ENCODE measurements at places on chromosomes 2 and 18.

- DNase-seq: no peak
Observed at GRCh38 chr2:26251893-26252292, 7.2 kb downstream of the HADHB start.

- no peak for DNase-seq
Observed at GRCh38 chr2:240645346-240645745, 20.1 kb downstream of the GPR35 start.

GRCh38 chr2:110105608-110106467 is 9.8 kb downstream of the MALL start:
- DNase-seq: no peak

DNA sequence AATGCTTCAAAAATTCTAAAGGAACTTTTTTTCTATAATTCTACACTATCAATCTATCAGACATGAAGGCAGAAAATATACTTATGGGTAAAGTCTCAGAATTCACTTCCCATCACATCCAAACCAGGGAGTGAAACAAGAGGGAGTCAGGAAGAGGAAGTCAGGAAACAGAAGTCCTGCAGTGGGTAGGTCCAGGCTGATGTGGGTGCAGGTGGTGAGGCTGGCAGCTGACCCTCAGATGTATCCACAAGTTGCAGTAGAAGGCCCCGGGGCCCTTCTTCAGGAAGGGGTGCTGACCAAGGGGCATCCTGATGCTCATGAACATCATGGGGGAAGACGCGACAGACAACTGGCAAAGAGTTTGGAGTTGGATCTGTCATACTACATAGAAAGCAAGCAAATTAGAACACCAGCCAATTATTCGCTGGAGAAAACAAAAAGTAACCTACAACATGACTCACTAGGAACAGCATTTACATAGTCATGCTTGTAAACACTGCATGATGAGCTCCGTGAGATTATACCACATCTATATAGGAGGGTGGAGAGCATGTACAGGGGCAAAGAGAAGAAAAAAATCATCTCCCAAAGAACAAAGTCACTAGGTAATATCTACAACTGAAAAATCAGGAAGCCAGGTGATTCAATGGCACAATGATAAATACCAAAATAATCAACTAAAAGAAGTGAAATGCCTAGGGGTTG is 4.2 kb downstream of the UXS1 start:
- DNase-seq: no peak

DNA sequence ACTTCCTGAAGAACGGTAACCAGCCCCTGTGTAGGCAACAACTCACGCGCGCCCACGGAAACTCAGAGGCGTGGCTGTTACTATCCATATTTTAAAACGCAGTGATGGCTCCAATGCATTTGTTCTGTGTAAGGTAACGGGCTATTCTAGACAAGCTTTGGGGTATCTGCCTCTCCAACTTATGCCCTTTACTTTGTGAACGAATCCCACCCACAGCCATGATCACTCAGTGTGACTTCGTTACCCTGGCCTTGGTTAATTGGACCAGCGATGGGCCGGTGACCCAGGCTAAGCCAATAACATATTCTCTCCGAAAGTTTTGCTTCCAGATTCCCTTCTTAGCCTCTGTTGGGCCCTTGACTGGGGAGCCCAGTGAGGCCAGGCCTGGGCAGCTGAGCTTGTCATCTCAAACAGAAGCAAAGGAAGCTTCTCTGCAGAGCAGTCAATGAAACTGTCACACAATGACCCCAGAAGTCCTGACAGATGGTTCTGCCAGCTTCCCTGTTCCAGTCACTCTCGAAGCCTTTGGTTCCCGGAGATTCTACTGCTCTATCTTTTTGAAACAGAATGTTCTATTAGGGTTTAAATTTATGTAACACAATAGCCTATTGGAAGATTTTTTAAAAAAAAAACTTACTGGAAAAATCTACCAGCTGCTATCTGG is 30.7 kb upstream of the ROCK2 start:
- DNase-seq: no peak

DNA sequence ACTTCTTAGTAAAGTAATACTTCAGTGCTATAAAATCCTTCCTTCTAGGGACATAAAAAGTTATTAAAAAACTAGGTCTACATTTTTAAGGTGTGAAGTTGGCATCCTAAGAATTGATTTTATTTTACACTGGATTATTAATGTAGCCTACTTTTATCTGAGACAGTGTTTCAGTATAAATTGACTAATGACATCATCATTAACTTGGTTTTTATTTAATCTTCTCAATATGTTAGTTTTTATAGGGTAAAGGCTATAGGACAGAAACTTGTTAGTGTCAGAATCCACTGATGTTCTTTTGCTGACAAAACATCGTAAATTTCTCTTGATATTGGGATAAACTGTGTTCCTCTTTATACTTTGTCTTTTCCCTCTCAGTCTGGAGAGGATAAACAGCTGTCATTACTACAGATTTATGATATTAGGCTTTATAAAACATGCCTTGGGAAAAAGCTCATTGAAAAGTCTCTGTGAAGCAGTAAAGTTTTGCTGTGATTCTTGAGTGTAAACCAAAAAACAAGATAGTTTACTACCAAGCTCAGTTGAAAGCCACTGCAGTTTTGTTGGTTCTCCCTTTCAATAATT is 569.9 kb downstream of the EPHA4 start:
- no peak for DNase-seq

All from NCI-H774 (cell line).